ENCODE measurements at places on chromosomes 2 and 18. TPM values are rescaled to one million over a fixed set of nuclear protein-coding genes. Genes with fewer than 3 reads are reported as not detected.

GRCh38 chr2:9498210-9498609, 23.9 kb downstream of the IAH1 start:
- DNase-seq, result no peak

GRCh38 chr2:18925296-18925695, 335.9 kb upstream of the NT5C1B start:
- DNase-seq, result no peak

Gene DCDC2C
- not detected for polyA plus RNA-seq

DNA sequence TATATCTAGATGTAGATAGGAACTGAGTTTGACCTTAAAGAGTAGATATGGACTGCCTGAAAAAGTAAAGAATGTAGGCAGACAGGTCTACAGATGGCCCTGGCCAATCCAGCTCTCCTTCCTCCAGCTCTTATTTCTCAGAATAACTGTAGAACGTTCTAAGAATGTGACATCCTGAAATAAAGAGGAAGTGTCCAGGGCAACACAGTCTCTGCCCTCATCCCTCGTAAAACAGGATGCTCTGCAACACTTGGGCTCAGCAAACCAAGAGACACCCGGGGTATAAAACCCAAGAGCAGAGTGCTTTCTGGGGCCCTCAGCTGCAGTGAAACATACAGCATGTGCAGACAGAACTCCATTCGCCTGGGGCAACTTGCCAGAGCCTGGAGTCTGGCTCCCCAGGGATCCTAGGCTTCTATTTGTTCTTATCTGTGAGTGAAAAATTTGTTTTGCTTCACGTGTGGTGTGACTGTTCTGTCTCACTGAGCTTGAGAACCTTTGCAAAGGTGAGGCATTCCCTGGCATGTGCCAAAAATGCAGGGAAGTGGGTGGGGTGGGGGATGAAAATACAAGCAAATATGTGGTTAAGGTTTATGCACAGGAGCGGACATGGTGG, 401.0 kb downstream of the SETBP1 start:
- no peak for DNase-seq

GRCh38 chr2:238835726-238836301, 12.1 kb upstream of the TWIST2 start:
- DNase-seq, result no peak

DNA sequence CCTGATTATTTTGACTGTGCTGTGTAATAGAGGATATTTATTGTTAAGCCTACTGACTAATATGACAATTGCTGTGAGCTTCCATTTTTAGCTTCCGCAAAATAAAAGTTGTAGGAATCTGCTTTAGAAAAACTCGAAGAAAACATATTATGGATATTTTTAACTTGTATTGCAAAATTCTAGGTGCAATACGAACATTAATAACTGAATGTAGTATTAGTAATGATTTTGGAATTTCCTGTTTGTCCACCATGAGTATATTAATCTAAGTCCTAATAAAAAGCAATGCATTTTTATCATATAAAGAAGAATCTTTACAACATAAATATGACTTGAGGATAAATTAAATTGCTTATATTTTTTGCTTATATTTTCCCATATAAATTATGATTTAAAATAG, 2.4 kb upstream of the DSC3 start:
- no peak for DNase-seq

GRCh38 chr2:109049022-109049421, 60.0 kb upstream of the EDAR start:
- peak; percentile 29 for DNase-seq

DNA sequence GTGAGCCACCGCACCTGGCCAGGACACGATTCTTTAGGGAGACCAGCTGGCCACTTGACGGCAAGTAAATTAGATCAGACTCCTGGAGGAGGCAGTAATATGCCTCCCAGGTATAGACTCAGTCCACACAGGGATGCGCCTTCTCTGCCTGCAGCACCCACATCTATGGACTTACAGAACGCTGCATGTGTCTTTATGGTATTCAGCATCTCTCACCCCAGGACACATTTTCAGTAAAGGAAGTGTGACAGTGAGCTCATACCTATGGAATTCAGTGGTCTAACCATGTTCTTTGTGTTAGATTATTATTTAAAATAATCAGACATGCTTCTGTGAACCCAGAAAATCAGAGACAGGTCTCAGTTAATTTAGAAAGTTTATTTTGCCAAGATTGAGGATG, 5.9 kb upstream of the NARS1 start:
- DNase-seq, result no peak

DNA sequence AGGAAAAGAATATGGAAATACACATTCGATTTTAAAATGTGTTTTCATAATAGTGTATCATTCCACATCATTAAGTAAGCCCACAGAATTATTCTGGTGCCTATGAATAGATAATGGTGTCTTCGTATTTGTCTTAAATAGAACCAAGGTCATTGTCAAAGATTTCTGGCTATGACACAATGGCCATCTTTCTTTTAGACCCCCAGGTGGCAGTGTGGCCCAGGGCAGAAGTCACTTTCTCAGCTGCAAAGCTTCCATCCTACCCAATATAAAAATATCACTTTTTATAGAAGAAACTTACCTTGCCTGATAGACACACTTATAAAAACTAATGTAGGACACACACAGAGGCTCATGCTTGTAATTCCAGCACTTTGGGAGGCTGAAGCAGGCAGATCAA, 57.5 kb downstream of the ZRANB3 start:
- no peak for DNase-seq

Gene RELCH
- polyA plus RNA-seq, result 41.1 TPM

Gene SNTG2
- 3.2 TPM for polyA plus RNA-seq

- no peak for DNase-seq
These were observed 19.4 kb downstream of the CENPA start for GRCh38 chr2:26805241-26805676.

Gene NTSR2
- not detected for polyA plus RNA-seq

DNA sequence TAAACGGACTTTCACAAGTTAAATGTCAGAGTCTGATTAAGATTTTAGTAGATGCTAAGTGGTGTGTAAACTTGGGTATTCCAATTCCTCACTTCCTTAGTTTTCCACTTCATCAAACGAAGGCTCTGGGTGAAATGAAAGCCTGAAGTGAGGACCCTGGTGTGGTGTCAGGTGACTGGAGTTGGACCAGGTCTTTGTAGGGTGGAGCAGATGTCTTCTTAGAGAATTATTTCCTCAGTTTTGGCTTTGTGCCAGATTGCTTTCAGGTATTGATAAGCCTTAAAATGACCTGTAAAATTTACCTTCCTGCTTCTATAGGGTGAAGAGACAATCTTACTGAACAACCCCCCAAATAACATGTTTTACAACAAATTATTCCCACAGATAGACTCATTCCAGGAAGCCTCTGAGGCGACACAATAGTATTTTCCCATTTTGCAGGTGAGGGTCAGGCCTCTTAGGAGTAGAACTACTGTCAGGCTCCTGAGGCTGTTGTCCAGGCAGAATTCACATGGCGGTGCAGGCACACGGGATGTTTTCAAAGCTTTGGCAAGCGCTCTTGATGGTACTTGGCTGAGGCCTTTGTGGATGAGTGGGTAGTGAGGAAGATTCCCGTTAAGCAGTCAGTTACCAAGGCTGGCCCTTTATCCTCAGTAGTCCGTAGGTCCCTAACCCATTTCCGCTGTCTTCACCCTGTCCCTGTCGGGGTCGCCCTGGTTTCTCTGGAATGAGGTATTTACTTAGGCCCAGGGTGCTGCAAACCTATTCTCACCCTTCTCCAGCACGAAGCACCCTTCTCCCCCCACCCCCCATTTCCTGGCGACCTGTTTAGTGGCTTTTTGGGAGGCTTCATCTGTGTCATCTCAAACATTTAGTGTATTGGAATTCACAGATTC, 6.6 kb downstream of the RPS7 start:
- no peak for DNase-seq

DNA sequence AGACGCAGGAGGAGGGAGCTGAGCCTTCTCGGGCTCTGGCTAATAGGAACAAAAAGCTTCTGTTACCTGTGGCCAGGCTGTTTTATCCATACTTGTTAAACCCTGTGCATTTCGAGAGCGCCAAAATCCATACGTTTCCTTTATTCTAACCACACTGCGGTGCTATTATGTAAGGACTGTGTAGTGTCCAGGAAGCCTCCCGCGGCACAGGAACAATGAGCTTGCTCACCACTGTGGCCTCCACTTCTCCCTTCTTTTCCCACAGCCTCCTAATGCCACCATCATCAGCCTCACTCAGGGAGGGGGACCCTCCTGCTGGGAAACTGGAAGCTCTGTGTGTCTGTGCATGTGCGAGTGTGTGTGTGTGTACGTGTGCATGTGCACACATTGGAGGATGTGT, 268.5 kb downstream of the HAUS1 start:
- DNase-seq, result no peak

Gene ANKRD44
- 9.6 TPM for polyA plus RNA-seq

Gene NEURL3
- 4.5 TPM for polyA plus RNA-seq

GRCh38 chr2:71006955-71007799, 12.5 kb upstream of the TEX261 start:
- DNase-seq, result no peak

Gene HAUS1
- polyA plus RNA-seq, result 57.3 TPM

- no peak for DNase-seq
These were observed 77.6 kb downstream of the EDAR start for GRCh38 chr2:108911401-108911800.

- DNase-seq, result no peak
These were observed 881.8 kb downstream of the SLC4A3 start for GRCh38 chr2:220509096-220509757.

- DNase-seq, result no peak
These were observed 770 bp downstream of the NBAS start for GRCh38 chr2:15560140-15560987.

GRCh38 chr2:171999161-171999560, 592 bp upstream of the METAP1D start:
- no peak for DNase-seq

Gene RESP18
- polyA plus RNA-seq, result not detected

Measured in right renal cortex interstitium (tissue), 3 donors.